ENCODE measurements at places on chromosomes 16 and 17.
A peak's percentile ranks its signal among the peaks of the same experiment; 100 is the strongest.

- DNase-seq, result no peak
Observed at GRCh38 chr17:69086641-69087040, 25.9 kb upstream of the ABCA9 start.

DNA sequence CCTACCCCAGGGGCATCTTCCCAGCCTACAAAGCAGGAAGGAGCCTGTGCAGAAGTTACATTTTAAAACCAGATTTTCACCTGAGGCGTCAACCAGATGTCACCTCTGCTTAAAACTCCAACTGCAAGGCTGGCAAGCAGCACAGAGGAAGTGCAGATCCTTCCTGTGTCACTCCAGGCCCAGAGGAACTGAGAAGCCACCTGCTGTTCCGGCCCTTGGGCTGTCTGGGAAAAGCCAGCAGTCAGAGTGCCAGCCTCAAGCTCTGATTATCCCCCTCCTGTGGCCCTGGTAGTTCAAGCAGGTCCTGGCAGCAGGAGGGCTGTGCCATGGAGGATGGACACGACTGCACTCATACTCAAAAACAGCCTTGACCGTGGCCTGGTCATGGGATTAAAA, 10.2 kb downstream of the POLR2C start:
- DNase-seq, result no peak

GRCh38 chr17:15917438-15918027, 27.4 kb upstream of the ADORA2B start:
- DNase-seq, result no peak

DNA sequence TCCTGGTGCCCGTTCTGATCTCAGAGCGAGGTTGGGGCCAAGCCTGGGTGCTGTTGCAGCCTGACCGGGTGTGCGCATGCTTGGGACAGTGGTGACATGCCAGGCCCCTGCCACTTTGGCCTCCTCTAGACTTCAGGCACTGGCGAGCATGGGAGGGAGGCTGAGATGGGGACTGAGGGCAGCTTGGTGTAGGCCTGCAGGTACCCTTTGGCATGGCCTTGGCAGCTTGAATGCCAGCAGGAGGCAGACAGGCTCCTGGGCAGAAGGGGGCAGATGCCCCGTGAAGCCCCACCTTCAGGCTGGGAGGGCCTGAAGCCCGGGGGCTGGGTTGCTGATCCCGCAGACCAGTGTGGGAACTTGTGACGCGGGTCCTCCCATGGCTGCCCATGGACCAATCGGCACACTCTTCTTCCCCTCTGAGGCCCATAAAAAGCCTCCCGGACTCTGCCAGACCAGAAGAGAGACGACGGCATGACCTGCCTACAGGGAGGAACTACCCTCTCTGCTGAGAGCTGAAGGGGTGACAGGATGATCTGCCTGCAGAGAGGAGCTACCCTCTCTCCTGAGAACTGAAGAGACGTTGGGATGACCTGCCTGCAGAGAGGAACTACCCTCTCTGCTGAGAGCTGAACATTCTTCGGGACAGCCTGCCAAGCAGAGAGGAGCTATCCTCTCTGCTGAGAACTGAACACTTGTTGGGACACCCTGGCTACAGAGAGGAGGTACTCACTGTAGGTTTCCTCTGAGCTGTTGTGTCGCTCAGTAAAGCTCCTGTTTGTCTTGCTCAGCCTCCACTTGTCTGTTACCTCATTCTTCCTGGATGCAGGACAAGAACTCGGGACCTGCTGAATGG, 17.5 kb downstream of the RHOT1 start:
- DNase-seq, result no peak

GRCh38 chr17:32936894-32937500, 9.0 kb downstream of the TMEM98 start:
- peak; percentile 20 for DNase-seq

DNA sequence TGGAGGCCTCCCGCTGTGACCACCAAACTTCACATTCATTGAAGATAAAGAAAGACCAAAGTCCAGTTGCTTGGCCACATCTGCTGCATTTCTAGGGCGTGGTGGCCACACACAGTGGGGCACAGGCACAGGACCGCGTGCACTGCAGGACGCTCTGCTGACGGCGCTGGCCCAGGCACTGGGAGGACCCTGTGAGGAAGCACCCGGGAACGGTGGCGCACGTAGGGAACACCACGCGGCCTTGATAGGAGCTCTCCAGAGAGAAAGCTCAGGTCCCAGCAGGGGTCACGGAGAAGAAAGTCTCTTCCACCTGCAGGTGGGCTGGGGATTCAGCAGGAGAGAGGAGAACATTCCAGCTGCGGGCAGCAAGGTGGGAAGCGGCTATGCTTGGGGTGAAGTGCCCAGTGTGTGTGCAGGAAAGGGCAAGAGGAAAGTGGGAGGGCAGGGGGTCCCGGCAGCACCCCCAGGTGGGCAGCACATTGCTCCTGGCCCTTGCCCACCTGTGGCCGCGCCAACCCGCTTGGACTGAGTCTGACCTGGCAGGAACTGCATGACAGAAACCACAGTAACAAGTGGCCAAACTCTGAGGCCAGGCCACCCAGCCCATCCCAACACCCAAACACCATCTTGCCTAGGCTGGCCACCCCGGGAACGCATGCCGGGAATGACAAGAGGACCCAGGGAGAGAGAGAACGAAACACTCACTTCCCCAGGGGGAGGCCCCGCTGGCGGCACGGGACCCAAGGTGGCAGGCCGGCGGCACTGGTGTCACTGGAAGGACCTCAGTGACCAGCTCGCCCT, 32.8 kb downstream of the TBC1D16 start:
- DNase-seq, result no peak

DNA sequence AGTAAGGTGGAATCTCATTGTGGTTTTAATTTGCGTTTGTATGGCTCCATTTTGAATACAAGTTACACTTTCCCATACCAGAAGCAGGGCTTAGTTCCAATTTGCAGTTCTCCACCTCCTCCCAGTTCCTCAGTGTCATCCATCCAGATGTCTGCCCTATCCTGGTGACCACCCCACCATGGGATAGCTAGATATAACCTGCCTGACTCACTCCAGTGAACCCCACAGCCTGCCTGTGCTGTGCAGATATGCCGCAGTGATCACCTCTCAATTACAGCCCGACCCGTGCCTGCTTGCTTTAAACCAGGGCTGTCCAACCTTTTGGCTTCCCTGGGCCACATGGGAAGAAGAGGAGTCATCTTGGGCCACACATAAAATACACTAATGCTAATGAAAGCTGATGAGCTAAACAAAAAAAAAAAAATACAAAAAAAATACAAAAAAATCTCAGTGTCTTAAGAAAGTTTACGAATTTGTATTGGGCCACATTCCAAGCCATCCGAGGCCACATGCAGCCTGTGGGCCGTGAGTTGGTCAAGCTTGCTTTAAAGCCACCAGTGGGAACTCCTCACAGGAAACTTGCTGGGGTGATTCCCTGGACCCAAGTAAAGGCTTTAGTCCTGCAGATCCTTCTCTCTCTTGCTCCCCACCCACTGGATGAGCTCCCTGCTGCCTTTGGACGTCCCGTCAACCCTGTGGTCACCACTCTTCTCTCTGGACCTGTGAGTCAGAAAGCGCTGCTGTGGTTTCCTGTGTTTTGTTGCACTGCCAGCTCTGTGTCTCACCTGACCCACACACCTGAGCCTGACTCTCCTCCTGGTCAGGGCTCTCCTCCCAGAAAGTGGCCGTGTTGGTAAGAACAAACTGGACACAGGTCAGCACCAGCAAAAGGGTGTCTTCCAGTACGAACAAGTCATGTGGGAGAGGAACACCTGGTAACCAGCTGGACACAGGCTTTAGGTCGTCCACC, 83.0 kb downstream of the EMP2 start:
- no peak for DNase-seq

- DNase-seq, result no peak
Observed at GRCh38 chr17:37158290-37158689, 209.5 kb downstream of the AATF start.

- no peak for DNase-seq
Observed at GRCh38 chr16:55282441-55282840, 41.6 kb upstream of the IRX6 start.

DNA sequence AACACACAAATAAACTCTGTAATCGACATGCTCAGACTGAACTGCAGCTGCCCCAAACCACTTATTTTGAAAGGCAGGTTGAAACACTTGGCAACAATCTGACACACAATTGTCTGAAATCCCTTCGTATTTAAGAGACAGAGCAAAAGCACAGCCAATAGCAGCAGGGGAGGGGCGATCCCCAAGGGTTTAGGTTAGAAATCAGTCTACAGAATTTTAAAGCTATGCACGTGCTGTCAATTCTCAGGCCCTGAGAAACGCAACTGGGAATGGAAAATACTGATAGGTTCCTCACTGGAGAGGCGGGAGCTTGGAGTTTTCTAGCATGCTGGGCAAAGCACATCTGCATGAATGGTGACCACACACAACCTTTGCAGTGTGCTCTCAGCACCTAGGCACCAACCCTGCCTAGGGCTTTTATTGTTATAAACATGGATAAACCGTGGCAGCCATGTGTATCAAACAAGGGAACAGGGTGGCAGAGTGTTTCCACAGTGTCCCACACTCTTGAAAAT, 168.0 kb downstream of the AATF start:
- DNase-seq, result no peak

DNA sequence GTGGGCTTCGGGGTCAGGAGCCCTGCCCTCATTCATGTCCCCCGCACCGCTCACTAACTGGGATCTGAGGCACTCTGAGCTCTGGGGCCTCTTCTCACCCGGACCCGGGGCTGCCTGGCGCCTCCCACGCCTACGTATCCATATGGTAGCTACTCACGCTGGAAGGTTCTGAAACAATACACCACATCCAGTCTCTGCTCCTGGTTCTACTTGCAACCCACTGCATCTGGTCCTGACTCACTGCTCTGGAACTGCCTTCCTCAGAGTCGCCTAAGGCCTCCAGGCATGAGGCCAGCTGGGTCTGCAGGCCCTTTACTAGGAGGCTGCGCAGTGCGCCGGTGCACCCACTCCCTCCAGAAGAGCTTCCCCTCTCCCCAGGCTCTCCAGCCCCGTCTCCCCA, 18.1 kb downstream of the USP36 start:
- DNase-seq, result no peak

GRCh38 chr16:89575247-89576152, at the start of gene CPNE7:
Gene CPNE7, plus strand, starts transcription at chr16:89575758. Its CDS starts 140 bp downstream, at chr16:89575898.
- DNase-seq, result no peak

DNA sequence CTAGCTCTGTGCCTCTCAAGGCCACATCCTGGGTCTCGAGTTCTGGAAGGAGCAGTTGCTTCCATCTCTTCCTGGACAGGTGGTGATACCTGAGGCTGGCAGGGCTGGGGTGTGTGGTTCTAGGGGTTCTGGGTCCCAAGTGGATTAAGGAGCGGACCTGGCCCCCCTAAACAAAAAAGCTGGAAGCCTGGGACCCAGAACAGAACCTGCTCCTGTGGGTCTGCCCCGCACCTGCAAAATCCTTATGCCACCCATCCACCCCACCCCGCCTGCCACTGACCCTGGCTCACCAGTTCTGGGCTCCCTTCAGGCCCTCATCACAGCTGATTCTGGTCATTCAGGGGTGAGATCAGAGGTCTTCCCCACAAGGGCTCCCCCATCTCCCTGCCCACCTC, 44.8 kb downstream of the ADCY7 start:
- no peak for DNase-seq

- DNase-seq, result no peak
Observed at GRCh38 chr16:50244504-50245416, 21.6 kb upstream of the ADCY7 start.

GRCh38 chr17:40373324-40373723, 8.8 kb upstream of the GJD3 start:
- no peak for DNase-seq

GRCh38 chr16:66751053-66751302, 431 bp downstream of the DYNC1LI2 start:
- no peak for DNase-seq

- no peak for DNase-seq
Observed at GRCh38 chr17:81189670-81190530, 23.9 kb upstream of the AATK start.

DNA sequence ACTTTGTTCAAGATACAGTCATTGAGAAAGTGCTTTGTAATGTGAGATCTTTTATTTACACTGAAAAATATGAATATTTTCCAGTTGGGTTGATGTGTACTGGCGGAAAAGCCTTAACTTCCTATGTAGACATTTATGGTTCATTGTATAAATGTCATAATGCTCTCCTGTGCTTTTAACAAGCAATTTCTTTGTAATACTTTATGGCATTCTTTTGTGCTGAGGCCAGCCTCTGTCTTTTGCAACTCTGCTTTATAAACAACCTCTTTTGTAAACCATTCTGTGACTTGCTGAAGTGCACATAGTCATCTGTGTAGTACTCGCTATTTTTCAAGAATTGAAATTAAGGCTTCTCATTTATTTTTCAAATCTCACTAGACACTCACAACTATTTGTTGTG, 291.2 kb downstream of the CDH11 start:
- no peak for DNase-seq

DNA sequence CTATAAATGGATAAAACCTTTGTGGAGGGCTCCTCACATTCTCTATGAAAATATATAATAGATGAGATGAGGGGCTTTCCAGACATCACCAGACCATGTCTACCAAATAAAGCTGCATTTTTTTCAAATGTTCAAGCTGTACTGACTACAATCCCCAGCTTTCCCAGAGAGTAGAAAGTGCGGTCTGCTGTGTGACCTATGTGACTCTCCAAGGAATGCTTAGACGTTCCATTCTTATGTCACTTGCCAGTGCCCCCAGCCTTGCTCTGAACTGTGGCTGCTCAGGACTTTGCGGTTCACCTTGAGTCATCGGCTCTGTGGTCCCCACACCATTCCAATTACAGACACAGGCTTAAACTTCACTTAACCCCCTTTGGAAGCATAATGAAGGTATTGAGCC, 47.8 kb upstream of the SCNN1B start:
- no peak for DNase-seq

- DNase-seq, result no peak
Observed at GRCh38 chr16:61820398-61820797, 215.8 kb downstream of the CDH8 start.

DNA sequence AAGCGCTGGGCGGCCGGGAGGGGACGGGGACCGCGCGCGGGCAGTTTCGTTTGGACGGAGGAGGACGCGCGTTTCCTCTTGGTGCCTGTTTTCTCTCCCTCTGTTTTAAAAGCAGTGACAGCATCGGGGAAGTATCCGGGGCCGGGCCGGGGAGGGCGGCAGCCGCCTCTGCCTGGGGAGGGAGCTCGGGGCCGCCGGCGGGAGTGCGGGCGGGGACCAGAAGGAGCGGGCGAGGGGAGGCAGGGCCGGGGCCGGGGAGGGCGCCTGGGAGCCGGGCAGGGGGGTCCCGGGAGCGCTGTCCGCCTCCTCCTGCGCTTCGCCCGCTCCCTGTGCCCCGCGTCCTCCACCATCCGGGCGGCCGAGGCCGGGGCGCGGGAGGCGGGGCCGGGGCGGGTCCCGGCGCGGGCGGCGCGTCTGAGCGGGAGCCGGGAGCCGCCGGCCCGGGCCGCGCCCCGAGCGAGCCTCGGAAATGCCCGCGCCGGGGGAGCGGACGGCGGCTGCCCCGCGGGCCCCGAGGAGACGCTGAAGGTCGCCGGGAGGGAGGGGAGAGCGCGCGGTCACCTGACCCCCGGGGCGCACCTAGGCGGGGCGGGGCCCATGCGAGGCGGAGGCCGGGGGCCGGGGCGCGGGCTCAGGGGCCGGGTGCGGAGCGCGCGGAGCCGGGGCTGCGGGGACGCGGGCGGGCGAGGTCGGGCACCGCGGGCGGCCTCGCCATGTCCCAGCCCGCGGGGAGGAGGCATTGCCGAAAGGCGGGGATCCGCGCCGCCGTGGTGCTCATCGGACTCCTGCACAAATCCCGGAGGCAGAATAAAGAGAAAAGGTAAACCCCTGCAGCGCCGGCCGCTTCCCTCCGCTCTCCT, 57.3 kb downstream of the RAP1GAP2 start:
- DNase-seq, result no peak
